Renal pelvis (tissue), 12 donors: ENCODE measurements at places on chromosomes 12 and 14. TPM values are rescaled to one million over a fixed set of nuclear protein-coding genes. Genes with fewer than 3 reads are reported as not detected.

SERPINA5 gene
- polyA plus RNA-seq, result 12.8 TPM

DNA sequence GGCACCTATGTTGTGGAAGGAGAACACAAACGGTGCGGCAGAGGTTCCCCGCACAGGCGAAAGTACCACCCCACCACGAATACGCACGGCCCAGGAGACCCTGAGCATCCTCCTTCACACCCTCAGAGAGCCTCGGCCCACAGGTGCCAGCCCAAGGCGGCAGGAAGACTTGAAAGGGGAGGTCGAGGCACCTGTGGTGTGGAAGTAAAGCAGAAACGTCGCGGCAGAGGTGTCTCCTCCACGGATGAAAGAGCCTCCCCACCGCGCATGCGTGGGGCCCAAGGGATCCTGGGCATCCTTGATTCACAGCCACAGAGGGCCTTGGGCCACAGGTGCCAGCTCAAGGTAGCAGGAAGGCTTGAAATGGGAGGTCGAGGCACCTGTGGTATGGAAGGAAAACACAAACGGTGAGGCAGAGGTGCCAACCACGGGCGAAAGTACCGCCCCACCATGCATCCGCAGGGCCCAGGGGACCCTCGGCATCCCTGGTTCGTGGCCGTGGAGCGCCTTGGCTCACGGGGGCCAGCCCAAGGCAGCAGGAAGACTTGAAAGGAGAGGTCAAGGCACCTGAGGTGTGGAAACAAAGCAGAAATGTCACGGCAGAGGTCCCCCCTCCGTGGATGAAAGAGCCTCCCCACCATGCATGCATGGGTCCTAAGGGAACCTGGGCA lies 380.1 kb downstream of the ALG10 start:
- DNase-seq, result no peak

- no peak for DNase-seq
These were observed 169.6 kb upstream of the RASSF8 start for GRCh38 chr12:25788707-25789442.

DNA sequence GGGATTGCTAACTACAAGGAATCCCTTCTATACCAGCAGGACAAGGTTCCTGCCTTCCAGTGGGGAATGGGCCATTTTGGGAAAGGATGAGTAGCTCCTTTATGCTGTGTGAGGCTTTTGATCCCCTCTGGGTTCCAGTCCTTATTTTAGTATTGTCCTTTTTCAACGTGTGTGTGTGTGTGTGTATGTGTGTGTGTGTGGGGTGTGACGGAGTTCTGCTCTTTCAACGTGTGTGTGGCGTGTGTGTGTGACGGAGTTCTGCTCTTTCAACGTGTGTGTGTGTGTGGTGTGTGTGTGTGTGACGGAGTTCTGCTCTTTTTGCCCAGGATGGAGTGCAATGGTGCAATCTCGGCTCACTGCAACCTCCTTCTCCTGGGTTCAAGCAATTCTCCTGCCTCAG lies 27.4 kb downstream of the RAB35 start:
- DNase-seq, result no peak

BEGAIN gene
- 3.0 TPM for polyA plus RNA-seq

ANKS1B gene
- polyA plus RNA-seq, result 4.2 TPM

DNA sequence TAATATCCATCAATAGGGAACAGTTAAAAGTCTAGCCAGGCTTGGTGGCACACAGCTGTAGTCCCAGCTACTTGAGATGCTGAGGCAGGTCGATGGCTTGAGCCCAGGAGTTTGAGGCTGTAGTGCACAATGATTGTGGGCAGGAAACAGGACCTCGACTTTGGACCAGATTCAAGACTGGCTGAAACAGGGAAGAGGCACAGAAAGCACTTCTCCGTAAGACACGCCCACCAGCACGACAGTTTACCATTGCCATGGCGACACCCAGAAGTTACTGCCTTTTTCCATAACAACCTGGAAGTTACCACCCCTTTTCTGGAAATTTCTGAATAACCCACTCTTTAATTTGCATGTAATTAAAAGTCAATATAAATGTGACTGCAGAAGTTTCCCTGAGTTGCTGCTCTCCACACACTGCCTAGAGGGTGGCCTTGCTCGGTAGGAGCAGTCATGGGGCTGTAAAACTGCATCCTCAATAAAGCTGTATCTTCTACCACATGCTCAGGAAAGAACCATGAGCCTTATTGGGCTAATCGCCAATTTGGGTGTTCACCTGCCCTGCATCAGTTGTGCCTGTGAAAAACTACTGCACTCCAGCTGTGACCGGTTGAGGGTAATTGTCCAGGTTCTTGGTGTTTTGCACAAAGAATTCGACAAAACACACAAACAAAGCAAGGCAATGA lies 4.6 kb upstream of the LRRC23 start:
- no peak for DNase-seq

DNA sequence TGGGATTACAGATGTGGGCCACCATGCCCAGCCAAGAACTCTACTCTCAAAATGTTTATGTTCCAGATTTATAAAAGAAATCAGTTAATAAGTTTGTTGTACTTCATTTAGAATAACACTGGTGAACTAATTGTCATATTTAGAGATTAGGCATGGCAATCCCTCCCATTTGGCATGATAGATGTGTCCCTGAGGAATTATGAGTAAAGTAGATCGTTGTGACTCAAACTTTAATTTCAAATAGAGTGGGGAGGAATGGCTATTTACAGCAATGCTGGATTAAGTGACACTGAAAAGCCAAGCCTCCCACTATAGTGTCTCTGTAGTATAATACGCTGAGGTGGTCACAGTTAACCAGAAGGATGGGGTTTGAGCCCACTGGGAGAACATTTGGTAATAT lies 39.3 kb upstream of the RTRAF start:
- no peak for DNase-seq

ADCY4 gene
- polyA plus RNA-seq, result 22.6 TPM

GRCh38 chr12:12642916-12643315 lies 31.2 kb downstream of the CREBL2 start:
- DNase-seq, result no peak

DNA sequence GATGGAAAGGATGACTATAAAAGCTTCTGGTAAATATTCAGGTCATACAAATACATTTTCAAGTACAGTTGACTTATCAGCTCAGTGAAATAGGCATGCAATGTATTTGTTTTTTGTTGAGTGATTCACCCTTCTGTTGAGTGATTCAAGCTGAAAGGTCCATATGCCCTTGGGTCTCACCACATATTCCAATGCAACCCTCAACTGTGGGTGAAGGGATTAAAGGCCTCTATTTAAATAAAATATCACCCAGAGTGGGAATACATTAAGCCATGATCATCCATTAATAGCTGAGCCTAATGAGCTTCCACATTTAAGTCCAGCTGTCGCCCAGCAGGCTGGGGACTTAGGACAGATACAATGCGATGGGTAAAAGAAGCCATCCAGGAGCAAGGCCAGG lies 120.2 kb downstream of the CRACR2A start:
- DNase-seq, result no peak

DNA sequence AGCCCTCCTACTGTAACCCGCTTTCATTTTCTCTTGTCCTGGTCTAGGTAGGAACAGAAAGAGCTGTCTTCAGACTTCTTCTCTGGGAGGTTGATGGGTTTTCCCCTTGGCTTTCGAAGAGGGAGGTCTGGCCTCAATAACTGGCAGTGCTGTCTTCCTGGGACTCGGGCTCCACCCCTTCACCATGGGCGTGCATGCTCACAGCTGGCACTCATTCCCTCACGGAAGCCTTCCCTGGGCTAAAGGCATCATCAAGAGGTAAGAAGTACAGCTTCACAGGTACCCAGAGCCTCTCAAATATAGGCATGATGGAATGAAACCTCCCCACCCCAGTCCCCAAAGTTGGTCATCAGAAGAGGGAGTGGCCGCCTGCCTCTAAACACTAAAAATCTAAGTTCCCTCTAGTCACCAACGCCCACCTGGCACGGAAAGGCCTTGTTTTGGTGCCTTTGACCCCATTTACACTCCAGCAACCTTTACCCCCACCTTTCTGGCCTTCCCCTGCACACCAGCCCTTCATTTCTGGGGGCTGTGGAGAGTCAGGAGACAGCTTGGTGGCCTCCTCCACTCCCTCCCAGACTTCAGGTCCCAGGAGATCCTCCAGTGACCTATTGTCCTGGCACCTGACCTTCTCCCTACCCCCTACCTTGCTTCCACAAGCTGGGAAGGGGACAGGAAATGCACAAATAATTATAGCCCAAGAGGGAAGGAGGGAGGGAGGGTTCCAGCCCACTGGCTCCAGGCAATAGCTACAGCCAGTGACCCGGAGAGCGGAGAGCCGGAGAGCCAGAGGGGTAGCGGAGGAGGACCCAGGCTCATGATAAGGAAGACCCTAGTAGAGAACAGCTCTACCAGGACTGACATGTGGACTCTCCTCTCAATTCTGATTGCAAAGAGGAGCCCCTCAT lies 2.8 kb downstream of the RAPGEF3 start:
- no peak for DNase-seq

- peak; percentile 63 for DNase-seq
These were observed at the start of gene ANO2 for GRCh38 chr12:5945071-5946008. Gene ANO2, minus strand, starts transcription at chr12:5945259. Its CDS starts 42 bp downstream, at chr12:5945217.

DNA sequence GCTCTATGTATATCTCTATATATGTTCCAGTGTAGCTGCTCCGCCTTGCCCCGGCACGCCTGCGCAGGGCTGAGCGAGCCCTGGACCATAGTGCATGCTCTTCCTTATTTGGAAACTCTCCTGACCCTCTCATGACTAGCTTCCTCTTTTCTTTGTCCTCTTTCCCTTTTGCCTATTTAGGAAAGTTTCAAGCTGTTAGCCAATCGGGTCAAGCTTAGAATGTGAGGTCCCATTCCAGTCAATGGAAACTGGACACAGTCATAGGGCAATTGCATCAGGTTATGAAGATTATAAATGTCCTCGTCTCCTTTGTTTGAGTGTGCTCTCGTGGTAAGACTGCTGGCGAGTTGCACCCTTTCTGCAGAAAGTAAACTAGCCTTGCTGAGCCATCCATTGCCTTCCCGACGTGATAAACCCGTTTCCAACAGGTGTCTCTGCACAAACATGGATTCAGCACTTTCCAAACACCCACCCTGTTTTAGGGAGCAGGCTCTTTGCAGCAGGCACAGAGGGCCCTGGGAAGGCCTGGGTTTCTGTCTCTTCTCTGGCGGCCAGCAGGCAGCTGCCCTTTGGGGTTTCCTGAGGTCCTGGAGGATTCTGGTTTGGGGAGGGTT lies 30.9 kb downstream of the CCDC92 start:
- DNase-seq, result no peak

GRCh38 chr12:116435984-116436383 lies 123.2 kb upstream of the MAP1LC3B2 start:
- DNase-seq, result no peak

RNASE1 gene
- polyA plus RNA-seq, result 127 TPM

GRCh38 chr14:34649344-34649743 lies 19.4 kb upstream of the SNX6 start:
- no peak for DNase-seq

- no peak for DNase-seq
These were observed 153.4 kb downstream of the EFCAB11 start for GRCh38 chr14:89801136-89801535.

AQP2 gene
- polyA plus RNA-seq, result 75.1 TPM

BDKRB1 gene
- polyA plus RNA-seq, result 0.33 TPM

GRCh38 chr12:48419116-48419935 lies 53.0 kb upstream of the ANP32D start:
- no peak for DNase-seq

DNA sequence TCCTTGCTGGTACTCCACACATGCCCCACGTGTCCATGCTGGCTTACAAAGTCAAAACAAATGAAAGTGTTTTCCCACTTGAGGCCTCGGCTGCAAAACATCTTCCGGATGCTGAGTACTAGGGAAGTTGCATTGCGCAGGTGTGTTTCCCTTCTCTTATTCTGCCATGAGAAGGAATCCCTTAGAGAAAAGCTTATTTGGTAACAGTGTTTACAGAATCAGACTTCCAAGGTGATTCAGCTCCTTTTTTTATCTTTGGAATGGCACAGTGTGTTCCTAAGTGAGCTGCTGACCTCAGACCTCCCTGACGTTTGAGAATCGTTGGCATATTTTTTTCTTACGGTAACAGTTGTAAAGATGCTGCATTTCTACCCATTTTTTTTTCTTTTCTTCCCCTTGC lies 211.3 kb downstream of the ESR2 start:
- no peak for DNase-seq

- DNase-seq, result no peak
These were observed 9.7 kb downstream of the MOK start for GRCh38 chr14:102295270-102295669.

CCDC177 gene
- polyA plus RNA-seq, result 0.16 TPM

- DNase-seq, result no peak
These were observed 527.2 kb downstream of the NRXN3 start for GRCh38 chr14:78697341-78697740.

GRCh38 chr14:102798926-102799325 lies 21.7 kb downstream of the TRAF3 start:
- DNase-seq, result no peak

DNA sequence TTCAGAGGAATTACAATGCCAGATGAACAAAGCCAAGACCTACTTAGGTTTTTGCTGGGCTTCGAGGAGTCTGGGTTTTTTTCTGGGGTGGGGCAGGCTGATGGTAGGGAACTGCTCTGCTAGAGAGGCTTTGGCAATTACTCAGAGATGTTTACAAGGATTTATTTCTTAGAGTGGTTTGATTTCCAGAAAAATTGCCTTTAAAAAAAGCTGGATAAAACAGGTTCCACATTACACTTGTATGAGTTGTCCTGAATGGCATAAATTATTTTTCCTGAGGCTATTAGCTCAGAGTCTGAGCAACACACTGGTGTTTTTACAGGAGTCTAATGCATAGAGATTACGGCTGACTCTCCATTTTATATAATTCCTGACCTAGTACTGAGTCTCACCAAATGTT lies 118.5 kb upstream of the FRMD6 start:
- no peak for DNase-seq

TBX3 gene
- polyA plus RNA-seq, result 77.6 TPM

GRCh38 chr14:68468437-68469207 lies 324.2 kb downstream of the ZFP36L1 start:
- DNase-seq, result no peak

ABHD12B gene
- 1.7 TPM for polyA plus RNA-seq

DNA sequence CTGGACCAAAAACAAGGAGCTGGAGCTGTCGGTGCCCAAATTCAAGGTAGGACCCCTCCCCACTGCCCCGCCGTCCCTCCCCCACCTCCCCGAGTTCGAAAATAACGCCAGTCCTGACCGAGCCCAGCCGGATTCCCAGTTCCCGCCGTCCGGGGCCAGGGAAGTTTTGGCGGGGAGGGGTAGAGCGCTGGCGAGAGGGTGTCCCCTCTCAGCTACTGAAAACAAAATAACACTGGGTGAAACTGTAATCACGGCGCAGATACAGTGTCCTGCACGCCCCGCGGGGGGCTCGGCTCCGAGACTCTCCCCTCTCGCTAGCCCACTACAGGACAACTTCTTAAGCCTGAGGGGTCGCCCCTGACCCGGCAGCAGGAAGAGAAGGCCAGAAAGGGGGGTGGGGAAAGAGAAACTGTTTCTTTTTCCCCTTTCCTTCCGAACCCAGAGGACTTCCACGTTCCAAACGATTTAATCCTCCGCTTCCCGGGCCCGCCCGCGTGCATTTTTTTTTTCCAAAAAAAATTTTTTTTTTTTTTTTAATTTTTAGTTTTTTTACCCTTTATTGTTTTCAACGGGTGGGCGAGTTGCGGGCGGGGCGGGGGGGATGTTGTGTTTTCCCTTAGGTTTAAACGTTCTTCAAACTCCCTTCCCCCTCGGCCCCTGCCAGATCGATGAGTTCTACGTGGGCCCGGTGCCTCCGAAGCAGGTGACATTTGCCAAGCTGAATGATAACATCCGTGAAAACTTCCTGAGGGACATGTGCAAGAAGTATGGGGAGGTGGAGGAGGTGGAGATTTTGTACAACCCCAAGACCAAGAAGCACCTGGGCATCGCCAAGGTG lies 1.6 kb downstream of the SETD1B start:
- DNase-seq, result no peak

LRRIQ1 gene
- 31.7 TPM for polyA plus RNA-seq

EXOC3L4 gene
- 8.3 TPM for polyA plus RNA-seq
